ENCODE measurements at places on chromosomes 7 and 10.

DNA sequence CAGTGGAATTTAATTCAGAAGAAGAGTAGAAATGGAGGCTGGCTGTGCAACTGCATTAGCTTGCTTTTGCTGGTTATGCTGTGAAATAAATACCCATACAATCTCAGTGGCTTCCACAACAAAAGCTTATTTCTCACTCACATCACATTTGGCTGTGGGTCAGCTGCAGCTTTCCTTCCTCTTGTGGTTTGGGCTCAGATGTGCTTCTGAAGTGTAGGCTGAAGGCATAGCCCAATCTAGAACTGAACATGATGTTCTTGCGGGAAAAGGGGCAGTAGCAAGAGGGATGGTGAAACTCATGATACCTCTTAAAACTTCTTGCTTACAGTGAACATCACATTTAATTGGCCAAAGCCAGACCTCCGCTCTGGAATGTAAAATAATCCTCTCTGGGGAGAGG is 119.9 kb downstream of the HECW1 start:
- no peak for DNase-seq

DNA sequence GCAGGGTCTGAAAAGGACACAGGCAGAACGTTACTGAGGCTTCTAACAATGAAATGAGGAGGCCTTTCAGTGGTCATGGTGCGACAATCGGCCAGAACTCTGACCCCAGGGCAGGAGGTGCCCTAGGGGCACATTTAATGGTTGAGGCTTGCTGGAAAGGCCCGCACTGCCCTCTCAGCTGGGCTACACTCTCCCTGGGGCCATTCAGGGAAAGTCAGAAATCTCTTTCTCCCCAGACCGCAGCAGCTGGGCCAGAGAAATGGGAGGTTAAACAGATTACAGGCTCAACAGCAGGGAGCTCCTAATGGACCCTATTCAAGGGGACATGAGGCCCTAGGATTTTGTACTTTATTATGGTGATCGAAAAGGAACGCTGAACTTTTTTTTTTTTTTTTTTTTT is 85.6 kb upstream of the FGFR2 start:
- no peak for DNase-seq

- DNase-seq, result no peak
These were observed 205.8 kb downstream of the FRMD4A start for GRCh38 chr10:14124941-14125340.

- DNase-seq, result no peak
These were observed 8.6 kb downstream of the UPP1 start for GRCh38 chr7:48097521-48098231.

DNA sequence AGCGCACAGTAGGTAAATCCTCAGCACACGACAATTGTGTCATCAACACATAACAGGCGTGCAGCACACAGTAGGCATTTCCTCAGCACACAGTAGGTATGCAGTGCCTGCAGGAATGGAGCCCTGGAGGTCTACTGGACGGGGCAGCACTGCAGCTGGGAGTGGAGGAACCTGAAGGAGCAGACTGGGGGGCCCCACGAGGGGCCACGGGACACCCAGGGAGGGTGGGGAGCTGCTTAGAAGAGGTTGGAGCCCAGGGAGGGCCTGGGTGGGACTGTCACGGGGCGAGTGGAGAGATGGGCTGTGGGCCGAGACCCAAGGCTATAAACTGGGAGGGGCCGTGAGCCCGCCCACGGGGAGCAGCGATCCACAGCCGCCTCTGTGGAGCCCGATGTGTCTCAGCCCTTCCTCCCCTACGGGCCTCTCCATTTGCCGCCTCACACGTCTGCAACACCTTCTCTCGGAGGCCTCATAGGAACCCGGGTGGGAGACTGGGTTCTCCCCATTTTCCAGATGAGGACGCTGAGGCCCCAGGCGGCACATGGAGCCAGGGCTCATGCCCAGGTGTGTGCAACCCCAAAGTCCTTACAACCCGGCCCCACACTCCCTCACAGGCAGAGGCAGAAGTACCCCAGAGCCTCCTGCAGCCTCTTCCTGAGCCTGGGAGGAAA is 101.5 kb downstream of the MICALL2 start:
- DNase-seq, result no peak

DNA sequence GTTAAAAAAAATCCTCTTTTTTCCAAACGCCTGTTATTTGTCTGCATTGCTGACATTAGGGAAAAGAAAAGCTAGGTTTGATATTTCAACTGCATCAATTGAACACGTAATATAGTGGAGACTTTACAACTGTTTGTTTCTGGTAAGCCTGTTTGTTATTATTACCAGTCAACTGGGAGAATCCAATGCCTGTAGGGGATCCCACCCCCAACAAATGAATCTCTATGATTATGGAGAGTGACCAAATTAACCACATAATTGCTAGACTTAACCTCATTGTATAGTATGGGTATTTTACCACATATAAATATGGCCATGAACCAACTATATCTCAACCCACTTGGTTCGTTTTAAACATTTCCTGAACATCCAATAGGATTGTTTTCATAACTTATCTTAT is 216.1 kb downstream of the TWIST1 start:
- DNase-seq, result no peak

- no peak for DNase-seq
These were observed 191.7 kb upstream of the C7orf33 start for GRCh38 chr7:148398844-148399365.

- DNase-seq, result no peak
These were observed 123.3 kb downstream of the TMEM26 start for GRCh38 chr10:61329854-61330253.

DNA sequence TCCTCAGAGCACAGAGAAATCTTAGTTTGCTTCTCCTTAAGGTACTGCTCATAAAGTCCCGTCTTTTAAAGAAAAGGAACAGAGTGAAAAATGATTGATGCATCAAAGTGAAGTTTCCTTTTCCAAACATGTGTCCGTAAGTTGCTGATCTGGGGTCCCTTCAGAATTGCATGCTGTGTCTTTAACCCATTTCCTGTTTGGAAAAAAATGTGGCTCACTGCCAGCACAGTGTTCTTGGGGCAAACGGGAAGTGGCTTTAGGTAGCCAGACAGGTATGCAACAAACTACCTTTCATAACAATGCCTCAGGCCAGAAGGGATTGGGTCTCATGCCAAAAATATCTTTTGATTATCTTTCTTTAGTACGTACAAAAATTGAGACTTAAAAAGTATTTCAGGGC is 50.9 kb downstream of the TFAM start:
- peak; percentile 32 for DNase-seq
